ENCODE measurements at places on chromosomes 2 and 18. TPM values are rescaled to one million over a fixed set of nuclear protein-coding genes. Genes with fewer than 3 reads are reported as not detected.

- no peak for DNase-seq
Observed at GRCh38 chr2:128535953-128536352, 217.3 kb upstream of the HS6ST1 start.

Gene HS1BP3
- total RNA-seq, result 13.7 TPM

GRCh38 chr2:239110595-239111048 lies 262.7 kb downstream of the TWIST2 start:
- DNase-seq, result no peak

Gene IL1RL2
- not detected for total RNA-seq

Gene NGEF
- not detected for total RNA-seq

DNA sequence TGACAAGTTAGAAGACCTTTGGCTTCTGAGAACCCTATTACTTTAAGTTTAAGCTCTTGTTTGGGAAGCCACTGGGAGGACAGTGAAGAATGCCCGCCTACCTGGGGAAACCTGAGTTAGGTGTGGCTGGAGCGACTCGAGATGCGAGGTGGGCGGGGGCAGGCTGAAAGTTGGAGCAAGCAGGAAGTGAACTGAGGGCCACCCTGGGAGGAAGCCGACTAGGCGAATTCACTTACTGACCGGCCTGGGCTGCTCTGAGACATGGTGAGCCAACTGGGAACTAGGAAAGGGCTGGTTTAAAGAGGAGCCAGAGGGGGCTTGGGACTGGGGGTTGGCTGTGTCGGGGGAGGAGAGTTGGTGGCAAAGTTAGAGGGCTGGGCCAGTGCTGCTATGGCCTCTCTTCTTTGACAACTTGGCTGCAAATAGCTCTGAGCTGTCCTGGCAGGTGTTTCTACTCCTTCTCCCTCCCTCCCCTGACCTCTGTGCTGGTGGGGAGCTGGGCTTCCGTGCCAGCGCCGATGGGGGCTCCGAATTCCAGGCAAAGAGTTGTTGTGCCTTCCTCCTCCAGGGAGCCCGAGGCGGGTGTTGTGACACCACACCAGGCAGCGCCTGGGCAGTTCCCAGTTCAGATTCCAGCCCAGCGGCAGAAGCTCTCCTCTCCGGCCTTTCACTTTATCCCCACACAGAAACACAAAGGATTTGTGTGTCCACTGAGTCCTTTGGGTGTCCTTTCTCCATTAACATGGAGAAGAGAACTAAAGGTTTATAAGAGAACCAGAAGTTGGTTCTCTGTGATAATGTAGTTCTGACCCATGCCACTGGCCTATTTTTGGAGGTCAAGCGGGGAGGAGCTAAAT lies at the start of gene VAMP8:
Gene VAMP8 (plus strand): TSS at position 201 of the 857 bp plus-strand sequence. CDS start 61 bp downstream, at position 262.
- DNase-seq, result peak; percentile 56

DNA sequence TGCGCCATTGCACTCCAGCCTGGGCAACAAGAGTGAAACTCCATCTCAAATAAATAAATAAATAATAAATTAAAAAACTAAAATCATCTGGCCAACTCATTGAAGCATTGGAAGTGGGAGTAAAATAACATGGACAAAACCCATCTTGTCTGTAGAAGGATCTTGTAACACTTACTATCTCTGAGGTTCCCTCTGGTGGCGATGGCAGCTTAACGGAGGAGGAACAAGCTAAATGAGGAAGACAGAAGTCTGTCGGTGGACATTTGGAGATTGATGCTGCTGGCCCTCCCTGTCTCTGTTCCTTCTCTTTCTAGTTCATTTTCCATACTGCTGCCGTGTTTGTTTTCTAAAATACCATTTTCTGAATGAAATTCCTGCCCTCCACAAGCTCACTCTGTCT lies 43.4 kb downstream of the ZCCHC2 start:
- no peak for DNase-seq

GRCh38 chr2:54667726-54668650 lies 55.5 kb upstream of the EML6 start:
- DNase-seq, result no peak

Gene RAD51AP2
- not detected for total RNA-seq

- DNase-seq, result no peak
Observed at GRCh38 chr2:75367401-75367800, 168.1 kb upstream of the TACR1 start.

DNA sequence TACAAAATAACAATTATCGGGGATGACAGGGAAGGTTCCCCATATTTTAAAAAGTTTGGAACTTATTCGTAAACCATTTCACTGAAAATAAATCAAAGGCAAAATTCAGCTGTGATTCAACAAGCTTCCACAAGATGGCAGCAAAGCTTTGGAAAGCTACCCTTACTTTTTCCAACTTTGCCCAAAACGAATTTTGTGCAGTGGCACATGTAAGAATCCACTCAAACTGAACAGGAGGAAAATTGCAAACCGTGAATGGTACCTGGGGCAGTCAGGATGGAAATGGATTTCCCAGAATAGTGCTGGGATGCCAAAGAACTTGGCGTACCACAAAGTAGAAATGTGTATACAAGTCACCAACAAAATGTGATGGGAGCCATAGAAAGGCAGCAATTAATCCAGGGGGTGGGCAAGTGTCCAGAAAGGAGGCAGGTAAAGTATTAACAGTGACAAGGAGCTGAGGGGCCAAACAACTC lies 10.7 kb downstream of the RPL31 start:
- DNase-seq, result no peak

- DNase-seq, result no peak
Observed at GRCh38 chr2:142865924-142866323, 11.5 kb upstream of the KYNU start.
